ENCODE measurements at places on chromosomes 3 and 15. TPM values are rescaled to one million over a fixed set of nuclear protein-coding genes. Genes with fewer than 3 reads are reported as not detected.

DNA sequence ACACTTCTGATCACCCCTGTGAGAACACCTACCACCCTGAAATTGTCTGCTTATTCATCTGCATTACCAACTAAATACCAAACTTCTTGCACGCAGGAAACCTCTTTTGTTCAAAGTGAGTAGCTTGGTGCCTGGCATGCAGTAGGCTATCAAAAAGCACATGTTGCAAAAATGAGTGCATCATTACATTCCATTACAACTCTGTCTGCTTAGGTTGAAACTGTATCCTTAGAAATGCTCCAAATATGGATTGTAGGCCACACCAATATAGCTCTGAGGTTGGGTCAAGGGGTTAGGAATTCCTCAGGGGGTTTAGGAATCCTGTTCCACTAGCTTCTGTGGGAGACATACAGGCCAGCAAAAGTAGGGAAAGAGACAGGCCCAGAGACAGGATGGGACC lies 107.2 kb downstream of the THRB start:
- H3K4me1 ChIP-seq, result no peaks in the 10 kb centered on the region
- DNase-seq, result no peak
- H3K27me3 ChIP-seq, result no peaks in the 10 kb centered on the region
- H3K4me3 ChIP-seq, result no peak overlapping the region

- peaks cover 29% of the 10 kb centered on the region for H3K4me1 ChIP-seq
- no peaks in the 10 kb centered on the region for H3K27me3 ChIP-seq
- H3K4me3 ChIP-seq, result peak overlapping the region; percentile 61
These were observed 15.1 kb downstream of the EHD4 start for GRCh38 chr15:41957021-41957897.

DNA sequence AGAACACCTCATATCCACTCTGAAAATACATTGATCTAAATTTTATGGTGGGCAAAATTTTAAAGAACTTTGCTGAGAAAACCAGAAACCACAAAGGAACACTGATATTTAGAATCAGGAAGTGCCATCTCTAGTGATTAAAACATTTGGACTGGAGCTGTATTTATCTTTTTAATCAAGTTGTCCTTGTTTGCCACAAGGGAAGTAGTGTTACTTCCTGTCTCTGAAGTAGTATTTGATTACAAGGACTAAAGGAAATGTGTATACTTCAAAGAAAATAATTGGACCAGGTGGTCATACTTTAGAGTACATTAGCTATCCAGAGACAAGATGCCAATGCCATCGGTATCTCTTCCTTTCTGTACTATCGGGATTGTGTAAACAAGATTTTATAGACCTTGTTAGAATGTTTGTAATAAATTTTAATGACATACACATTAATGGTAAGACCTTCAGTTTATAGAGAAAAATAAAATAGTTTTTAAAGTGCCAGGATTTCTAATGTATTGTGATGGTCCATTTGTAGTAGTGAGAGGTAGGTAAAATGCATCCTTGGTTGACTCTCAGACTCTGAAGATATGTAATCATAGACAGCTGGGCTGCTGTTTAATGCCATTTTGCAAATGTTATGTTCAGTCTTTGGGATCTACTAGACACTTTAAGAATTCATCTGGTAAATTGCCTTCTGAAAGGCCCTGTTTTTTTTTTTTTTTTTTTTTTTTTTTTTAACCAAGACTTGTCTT lies 131.9 kb downstream of the B3GALNT1 start:
- H3K4me3 ChIP-seq, result no peak overlapping the region
- no peaks in the 10 kb centered on the region for H3K36me3 ChIP-seq
- H3K4me1 ChIP-seq, result peaks cover 4% of the 10 kb centered on the region
- H3K27me3 ChIP-seq, result peaks cover 6% of the 10 kb centered on the region
- no peak for DNase-seq
- no peak overlapping the region for H3K27ac ChIP-seq

DNA sequence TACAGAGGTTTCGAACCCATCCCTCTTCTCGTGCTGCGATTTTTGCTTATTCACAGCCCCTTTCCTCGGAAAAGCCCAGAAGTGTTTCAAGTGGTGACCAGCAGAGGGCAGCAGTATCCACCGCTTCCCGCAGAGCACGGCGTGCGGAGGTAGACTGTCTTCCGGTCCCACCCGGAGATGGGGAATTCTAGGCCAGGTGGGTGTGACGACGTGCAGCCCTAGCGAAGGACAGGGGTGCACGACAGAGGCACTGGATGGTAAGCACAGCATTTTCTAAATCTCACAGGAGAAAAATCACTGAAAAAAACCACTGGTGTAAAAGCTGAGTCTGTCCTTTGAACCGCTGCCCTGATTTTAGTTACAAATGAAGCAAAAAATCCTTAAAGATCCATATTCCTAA lies 7.4 kb upstream of the PSMD6 start:
- H3K27me3 ChIP-seq, result peaks cover 32% of the 10 kb centered on the region
- H3K4me1 ChIP-seq, result peaks cover 7% of the 10 kb centered on the region
- peaks cover 2% of the 10 kb centered on the region for H3K36me3 ChIP-seq
- H3K27ac ChIP-seq, result no peak overlapping the region
- peak overlapping the region; percentile 85 for H3K4me3 ChIP-seq

DNA sequence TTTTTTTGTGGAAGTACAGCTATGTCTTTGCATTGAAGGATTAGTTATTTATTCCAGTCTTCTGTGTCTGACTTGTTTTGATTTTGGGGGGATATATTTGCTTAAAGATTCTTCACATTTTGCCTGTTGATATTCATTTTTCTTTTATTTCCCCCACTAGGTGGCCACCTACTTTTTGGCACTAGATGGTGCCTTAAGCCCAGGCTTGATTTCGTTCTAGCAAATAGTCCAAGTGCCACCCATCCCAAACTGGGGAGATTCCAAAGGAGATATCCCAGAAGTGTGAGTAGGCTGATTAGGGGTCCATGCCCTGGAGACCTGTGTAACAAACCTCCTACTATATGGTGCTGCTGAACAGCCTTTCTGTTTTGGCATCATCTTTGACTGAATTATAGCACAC lies 80.0 kb upstream of the SPATA16 start:
- DNase-seq, result no peak
- no peak overlapping the region for H3K27ac ChIP-seq
- H3K27me3 ChIP-seq, result no peaks in the 10 kb centered on the region
- H3K4me3 ChIP-seq, result no peak overlapping the region

- no peaks in the 10 kb centered on the region for H3K36me3 ChIP-seq
- H3K27ac ChIP-seq, result no peak overlapping the region
- no peak for DNase-seq
These were observed 139.8 kb downstream of the IGF1R start for GRCh38 chr15:98787936-98788757.

- H3K27ac ChIP-seq, result no peak overlapping the region
- no peak overlapping the region for H3K4me3 ChIP-seq
- H3K36me3 ChIP-seq, result no peaks in the 10 kb centered on the region
- peaks cover 8% of the 10 kb centered on the region for H3K27me3 ChIP-seq
- H3K4me1 ChIP-seq, result no peaks in the 10 kb centered on the region
- DNase-seq, result no peak
These were observed 43.4 kb downstream of the FAM174B start for GRCh38 chr15:92611995-92612745.

Gene HESX1
- total RNA-seq, result 0.62 TPM

DNA sequence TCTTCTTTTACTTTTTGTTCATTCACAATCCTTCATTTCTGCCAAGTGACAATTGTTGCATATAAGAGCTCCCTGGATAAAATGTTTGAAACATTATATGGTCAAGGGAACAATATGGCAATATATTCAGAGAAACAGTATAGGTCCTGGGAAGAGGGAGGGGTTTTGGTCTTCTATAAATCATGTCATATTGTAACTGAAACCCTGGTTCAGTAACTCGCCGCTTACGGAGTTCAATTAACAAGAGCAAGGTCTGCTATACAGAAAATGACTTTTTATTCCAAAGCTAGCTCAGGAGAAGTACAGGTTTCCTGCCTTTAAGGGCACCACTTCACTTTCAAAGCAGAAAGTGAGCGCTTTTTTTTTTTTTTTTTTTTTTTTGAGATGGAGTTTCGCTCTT lies 522.1 kb upstream of the TGFBR2 start:
- H3K27me3 ChIP-seq, result peaks cover 5% of the 10 kb centered on the region
- no peaks in the 10 kb centered on the region for H3K36me3 ChIP-seq
- H3K27ac ChIP-seq, result no peak overlapping the region
- no peak overlapping the region for H3K4me3 ChIP-seq
- peaks cover 5% of the 10 kb centered on the region for H3K4me1 ChIP-seq

GRCh38 chr3:25344670-25345069 lies 83.4 kb upstream of the RARB start:
- no peak for DNase-seq
- no peaks in the 10 kb centered on the region for H3K4me1 ChIP-seq
- no peak overlapping the region for H3K27ac ChIP-seq

DNA sequence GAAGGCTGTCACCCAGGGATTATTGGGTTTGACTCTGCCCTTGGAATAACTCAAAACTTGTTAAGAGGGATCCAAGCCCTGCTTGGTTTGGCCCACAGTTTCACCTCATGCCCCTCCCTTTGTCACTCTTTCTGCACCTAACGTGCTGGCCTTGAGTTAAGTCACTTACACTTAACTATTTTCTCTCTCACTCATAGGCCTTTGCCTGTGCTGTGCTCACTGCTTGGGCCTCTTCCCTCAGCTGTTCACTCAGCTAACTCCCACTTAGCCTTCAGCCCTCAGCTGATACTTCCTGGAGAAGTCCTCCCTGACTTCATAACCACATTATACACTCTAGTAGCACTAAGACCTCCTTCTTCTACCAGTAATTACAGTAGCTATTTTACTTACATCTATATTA lies 133.3 kb downstream of the CMSS1 start:
- no peaks in the 10 kb centered on the region for H3K27me3 ChIP-seq
- H3K4me1 ChIP-seq, result no peaks in the 10 kb centered on the region
- peak overlapping the region; percentile 40 for H3K27ac ChIP-seq
- DNase-seq, result no peak
- no peaks in the 10 kb centered on the region for H3K36me3 ChIP-seq

DNA sequence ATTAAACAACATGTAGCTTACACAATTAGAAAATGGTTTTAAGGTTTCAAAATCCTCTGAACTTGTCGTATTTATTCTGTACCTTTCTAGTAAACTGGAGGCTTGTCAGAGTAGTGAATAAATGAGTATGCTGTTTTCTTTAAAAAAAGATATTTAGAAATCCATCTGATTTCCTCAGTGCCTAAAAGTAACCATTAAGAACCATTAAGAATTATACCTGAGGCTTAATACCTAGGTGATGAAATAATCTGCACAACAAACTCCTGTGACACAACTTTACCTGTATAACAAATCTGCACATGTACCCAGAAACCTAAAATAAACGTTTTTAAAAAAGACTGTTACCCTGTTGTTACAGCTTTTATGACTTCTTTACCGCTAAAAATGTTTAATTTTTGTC lies 143.0 kb upstream of the SOX2 start:
- H3K4me3 ChIP-seq, result no peak overlapping the region
- no peaks in the 10 kb centered on the region for H3K4me1 ChIP-seq
- H3K27ac ChIP-seq, result no peak overlapping the region
- DNase-seq, result no peak

Gene GHRL
- total RNA-seq, result 0.43 TPM

DNA sequence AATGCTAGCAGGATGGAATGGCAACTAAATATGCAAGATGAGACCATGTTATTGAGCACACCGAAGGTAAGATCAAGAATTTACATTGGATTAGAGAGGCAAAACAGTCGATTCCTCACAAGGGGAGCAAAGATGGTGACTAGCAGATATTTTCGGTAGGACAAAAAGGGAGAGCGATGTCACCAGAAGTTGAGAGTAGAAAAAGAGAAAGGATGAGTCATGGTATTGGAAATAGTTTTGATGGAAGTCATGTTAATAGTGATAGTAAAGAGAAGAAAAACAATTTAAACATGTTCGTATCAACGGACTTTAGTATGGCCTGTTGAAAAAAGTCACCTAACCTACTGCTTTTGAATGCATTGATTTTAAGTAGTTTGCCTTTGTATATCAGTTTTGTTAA lies 55.0 kb downstream of the UBE2E2 start:
- H3K4me1 ChIP-seq, result peaks cover 14% of the 10 kb centered on the region
- H3K4me3 ChIP-seq, result no peak overlapping the region
- H3K36me3 ChIP-seq, result no peaks in the 10 kb centered on the region
- H3K27me3 ChIP-seq, result no peaks in the 10 kb centered on the region
- DNase-seq, result no peak

DNA sequence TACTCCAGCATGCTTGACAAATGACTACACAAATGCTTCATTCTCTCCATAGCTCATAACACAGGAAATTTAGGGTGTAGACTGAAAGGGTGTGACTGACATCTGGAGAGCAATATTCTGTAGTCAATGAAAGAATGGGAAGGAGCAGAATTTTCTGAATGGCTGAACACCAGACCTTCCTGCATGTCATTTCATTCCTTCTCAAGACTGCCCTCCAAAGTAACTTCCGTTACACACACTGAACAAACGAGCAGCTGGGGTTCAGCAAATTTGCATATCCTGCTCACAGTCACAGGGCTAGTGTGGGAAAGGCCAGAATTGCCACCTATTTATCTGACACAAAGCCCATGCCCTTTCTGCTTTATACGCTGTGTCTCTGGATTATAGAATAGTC lies 325.0 kb upstream of the CFAP20DC start:
- H3K36me3 ChIP-seq, result no peaks in the 10 kb centered on the region
- H3K4me3 ChIP-seq, result no peak overlapping the region
- no peak for DNase-seq
- peaks cover under 1% of the 10 kb centered on the region for H3K4me1 ChIP-seq

Gene LOXL1
- 1.9 TPM for total RNA-seq

DNA sequence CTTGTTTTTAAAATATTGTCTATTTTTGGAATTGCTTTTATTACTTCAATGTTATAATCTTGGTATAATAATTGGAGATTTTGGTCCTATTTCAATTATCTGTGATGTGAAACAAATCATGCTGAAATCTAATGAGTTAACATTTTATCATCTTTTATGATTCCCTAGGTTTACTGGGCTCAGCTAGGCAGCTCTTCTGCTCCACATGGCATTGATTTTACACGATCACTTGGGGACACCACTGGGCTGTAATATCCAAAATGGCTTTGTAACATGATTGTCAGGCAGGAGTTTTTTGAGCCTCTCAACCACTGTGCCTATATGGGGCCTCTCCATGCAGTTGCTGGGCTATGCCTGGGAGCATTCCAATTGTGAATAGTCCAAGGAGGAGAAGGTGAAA lies 163.3 kb downstream of the PYDC2 start:
- no peak for DNase-seq
- H3K27ac ChIP-seq, result no peak overlapping the region
- no peak overlapping the region for H3K4me3 ChIP-seq
- H3K4me1 ChIP-seq, result no peaks in the 10 kb centered on the region
- no peaks in the 10 kb centered on the region for H3K27me3 ChIP-seq

Measured in activated T-cell treated with anti-CD3 and anti-CD28 coated beads, Interleukin-2, amount 50 U/mL, for 72 hours (primary cell).